ENCODE measurements at places on chromosomes 13 and 19.

DNA sequence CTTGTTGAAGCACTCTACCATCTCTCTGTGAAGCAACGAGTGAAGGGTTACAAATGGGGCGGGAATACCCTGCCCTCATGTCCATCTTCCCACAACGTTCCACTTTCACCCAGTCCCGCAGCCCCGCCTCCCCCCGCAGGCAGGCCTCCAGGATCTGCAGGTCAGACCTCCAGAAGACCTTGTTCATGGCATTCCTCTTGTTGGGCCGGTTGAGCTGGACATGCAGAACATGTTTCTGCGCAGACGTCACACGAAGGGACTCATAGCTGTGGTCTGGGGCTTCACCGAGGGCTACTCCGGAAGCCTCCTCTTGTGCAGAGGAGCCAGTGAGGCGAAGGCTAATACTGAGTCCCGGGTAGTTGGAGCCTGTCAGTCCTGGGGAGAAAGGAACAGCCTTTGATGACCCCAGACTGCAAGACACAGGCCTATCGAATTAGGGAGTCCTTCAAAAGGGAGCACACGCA is 420 bp downstream of the ECH1 start:
- no peak for DNase-seq

DNA sequence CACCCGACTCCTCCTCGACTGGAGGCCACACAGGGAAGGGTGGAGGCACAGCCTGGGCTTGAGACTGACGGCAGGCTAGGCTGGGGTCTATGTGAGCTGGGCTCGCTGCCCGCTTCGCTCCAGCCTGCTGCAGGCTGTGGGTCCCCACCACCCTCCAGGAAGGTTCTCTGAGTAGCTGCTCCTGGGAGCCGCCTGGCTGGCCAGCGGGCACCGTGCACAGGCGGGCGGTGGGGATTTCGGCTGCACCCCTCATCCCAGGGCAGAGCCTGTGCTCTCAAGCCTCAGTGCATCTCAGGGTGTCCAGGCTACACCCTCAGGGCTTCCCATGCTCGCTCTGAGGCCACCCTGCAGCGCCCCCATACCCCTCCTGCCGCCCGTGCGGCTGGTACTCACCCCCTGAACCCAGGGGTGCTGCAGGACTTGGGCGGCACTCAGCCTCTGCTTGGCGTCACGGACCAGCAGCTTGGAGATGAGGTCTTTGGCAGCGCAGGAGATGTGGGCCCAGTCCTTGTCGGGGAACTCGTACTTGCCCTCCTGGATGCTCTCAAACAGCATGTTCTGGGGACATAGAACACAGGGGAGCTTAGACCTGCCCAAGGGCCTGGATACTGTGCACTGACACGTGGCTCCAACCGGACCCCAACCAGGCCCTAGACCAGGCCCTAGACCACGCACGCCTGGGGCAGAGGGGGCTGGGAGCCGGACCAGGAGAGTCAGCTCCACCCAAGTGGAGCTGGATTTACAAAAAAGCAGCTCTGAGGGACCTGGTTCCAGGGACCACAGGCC is 10.2 kb downstream of the MKNK2 start:
- no peak for DNase-seq

GRCh38 chr13:99774644-99775043 is 196.9 kb downstream of the ZIC5 start:
- no peak for DNase-seq

DNA sequence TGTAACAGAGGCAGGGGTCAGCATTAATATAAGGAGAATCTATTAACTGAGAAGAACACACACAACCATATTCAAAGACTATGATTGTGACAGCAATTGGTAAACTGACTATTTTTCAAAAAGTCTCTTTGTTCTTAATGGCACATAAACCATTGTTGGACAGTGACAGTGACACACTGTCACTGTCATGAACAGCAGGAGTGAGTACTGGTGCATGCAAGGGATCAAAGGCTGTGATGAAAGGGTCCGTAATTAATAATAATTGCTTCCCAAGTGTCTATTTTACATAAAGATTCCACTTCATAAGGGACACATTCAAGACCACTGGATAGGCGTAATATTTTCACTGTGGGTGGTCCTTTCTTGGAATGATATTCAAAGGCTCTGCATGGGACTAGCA is 50.7 kb downstream of the LHFPL6 start:
- no peak for DNase-seq

DNA sequence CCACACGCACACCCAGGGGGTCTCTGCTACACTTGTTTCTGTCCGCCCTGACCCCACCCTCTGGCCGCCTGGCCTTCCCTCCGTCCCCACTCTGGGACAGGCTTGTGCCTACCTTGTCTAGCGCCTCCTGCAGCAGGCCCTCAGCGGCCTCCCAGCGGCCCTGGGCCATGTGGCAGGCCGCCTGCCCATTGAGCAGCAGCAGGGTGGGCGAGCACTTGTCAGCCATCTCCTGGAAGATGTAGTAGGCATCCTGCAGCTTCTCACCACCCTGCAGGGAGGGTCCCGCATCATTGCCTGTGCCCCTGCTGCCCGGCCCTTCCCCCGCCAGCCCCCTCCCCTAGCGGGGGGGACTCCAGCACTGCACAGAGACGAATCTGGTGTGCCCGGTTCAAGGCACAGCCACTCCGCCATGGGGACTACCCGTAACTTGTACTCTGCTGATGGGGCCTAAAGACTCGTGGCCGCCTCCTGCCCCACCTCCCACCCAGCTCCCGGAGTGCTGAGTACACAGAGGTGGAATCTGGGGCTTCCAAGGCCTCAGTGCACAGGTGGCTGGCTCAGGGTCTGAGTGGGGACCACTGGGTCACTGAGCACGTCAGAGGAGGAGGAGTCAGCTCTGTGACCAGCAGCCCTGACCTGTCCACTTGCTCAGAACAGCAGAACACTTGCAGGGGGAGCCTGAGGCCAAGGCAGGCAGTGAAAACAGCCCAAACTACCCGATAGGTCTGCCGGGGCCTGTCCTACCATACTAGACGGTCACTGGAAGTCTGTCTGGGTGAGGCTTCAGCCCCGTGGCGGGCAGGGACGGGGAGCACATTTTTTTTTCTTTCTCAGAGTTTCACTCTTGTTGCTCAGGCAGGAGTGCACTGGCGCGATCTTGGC is 7.4 kb upstream of the CERS1 start:
- DNase-seq, result no peak

DNA sequence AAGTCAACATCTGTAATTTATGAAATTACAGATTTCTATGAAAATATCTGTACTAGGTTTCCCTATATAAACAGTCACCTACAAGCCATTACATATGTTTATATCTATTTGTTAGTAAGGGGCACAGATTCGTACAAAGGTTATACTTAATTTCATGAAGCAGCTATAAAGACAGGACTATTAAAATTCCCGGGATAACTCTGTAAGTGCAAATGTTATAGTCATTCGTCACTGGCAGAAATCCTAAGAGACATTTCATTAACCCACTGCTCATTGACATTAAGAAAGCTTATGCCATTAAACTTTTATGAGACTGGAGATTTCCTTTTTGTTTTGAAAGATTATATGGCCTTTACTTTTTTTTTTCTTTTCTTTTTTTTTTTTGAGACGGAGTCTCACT is 122.9 kb downstream of the MYO16 start:
- no peak for DNase-seq

DNA sequence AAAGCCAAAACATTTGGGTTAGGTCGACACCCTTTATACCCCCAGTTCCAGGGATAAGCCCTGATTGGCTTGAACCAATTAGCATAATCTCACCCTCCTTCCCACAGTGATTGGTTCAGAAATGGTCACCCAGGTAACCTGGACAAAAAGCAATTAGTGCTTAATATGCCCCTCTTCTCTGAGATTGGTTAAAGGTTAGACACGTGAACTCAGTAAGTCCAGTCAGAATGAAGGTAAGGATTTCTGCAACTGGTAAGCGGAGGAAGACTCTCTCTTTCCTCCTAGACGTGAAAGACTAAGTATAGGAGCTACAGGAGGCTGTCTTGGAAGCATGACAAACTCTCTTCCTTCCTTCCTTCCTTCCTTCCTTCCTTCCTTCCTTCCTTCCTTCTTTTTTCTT is 1.3 kb upstream of the PNMA8C start:
- no peak for DNase-seq

GRCh38 chr19:33681081-33681680 is 59.4 kb downstream of the CHST8 start:
- no peak for DNase-seq

GRCh38 chr13:60629158-60629557 is 232.1 kb downstream of the TDRD3 start:
- no peak for DNase-seq

GRCh38 chr13:109862627-109863026 is 76.2 kb upstream of the IRS2 start:
- DNase-seq, result no peak

GRCh38 chr13:59906413-59907049 is 257.2 kb downstream of the DIAPH3 start:
- peak; percentile 26 for DNase-seq

DNA sequence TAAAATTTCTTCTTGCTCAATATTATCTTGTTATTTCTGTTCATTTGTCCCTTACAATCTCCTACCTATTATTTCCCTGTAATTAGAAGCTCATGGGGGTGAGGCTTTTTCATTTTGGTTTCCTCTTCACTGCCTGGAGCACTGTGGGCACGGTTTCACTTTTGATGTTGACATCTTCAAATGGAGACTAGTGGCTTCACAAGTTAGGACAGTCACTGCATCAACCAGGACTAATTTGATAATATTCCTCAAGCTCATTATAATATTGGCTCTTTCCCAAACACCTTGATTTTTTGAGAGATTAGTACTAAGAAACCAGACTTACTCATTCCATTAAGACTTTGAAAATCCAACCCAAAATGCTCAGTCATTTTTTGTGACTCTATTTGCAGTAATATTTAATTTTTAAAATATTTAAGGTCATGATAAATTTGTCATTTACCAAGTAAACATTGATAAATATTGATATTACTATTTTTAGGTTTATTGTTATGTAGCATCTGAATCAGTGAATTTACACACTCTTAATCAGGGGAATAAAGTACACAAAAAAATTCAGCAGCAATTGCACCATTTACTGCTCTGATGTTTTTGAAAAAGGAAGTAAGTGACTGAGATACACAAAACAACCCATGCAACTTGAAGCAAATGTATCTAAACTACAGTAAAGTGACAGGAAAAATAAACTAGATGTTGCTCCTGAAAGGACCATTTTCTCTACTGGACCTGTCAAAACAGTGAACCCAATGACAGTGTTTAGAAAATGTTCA is 28.8 kb upstream of the RCBTB2 start:
- no peak for DNase-seq

- DNase-seq, result no peak
Observed at GRCh38 chr19:35718345-35719041, 690 bp downstream of the KMT2B start.

DNA sequence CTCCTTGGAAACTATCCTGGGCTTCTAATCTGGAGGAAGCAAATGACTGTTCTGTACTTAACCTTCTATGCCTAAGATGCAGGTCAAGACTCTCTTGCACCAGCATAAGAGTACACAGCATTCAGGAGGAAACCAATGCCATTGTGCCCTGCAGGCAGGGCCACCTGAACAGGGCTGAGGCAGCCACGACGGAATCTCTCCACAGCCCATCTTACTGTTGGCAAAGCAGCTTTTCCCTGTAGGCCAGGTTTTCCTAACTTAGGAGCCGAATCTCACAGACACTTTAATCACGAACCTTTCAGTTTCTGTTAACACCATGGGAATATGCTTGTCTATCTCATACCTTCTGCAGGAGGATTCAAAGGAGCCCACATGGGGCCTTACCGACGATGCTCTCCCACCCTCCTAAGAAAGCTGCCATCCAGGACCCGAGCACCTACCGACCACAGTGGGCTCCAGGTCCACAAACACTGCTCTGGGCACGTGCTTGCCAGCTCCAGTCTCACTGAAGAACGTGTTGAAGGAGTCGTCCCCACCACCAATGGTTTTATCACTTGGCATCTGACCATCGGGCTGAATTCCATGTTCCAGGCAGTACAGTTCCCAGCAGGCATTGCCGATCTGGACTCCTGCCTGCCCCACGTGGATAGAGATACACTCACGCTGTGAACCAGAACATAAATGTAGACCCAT is 2.6 kb downstream of the TUBA3C start:
- DNase-seq, result no peak

- peak; percentile 60 for DNase-seq
Observed at GRCh38 chr13:66774046-66774445, 456.1 kb downstream of the PCDH9 start.

DNA sequence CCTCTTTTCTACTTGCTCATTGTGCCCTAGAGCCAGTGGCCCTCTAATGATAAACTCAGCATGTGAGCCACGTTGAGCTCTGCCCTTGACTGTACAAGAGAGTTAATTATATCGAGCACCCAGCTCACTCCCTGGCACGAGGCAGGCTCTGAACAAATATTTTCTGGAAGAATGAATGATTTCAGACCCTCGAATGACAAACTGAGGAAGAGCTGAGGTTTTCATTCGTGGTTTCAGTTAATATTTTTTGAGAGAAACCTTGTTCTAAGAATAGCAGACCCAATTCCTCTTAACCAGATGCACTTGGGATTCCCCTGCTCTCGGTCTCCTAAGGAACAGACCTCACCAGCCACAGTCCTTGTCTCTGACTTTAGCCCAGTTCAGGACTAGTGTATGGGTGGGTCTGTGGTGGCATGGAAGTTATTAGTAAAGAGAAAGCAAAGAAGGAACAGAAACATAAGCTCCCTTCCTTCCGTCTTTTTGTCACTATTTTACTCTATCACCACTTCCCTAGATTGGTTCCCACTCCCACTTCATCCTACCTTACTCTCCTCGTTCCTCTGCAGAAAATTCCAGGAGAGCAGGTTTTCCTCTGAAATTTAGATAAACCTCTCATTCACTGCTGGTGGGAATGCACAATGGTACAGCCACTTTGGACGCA is 22.1 kb upstream of the WDFY2 start:
- no peak for DNase-seq

DNA sequence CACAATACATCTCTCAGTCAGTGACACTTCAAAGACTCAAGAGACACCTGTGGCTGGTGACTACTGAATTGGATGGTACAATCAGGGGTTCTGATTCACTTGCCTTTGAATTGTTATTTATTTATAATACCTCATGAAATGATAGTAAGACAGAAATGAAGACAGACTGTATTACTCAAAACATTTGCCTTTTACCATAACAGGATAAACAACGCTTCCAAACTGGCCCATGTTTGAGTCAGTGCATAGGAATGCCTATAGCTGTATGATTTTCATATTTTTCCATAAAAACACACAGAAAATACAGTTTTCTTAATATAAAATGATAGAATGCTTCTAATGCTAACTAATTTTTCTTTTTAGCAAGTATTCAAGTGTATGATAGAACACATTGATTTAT is 59.5 kb upstream of the FGF14 start:
- no peak for DNase-seq

GRCh38 chr19:43313711-43314495 is 39.6 kb upstream of the CD177 start:
- DNase-seq, result no peak

DNA sequence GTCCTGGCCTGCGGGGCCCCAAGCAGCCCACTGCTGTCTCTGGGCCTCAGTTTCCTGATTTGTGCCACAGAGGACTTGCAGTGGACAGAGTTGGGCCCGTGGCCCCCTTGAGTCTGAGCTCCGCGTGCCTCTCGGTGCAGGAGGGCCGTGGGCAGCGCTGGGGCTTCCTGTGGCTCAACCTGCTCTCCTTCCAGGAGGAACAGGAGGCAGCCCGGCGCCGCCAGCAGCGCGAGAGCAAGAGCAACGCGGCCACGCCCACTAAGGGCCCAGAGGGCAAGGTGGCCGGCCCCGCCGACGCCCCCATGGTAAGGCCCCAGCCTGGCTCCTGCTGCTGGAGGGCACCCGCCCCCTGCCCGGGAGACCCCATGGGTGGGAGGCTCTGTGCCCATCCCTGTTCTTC is 25.9 kb downstream of the PLEKHJ1 start:
- no peak for DNase-seq

- no peak for DNase-seq
Observed at GRCh38 chr19:37925212-37925611, 18.2 kb downstream of the SIPA1L3 start.

All from NCI-H2171 (cell line).